Activated T-cell treated with anti-CD3 and anti-CD28 coated beads for 4 hours (primary cell): ENCODE measurements at places on chromosomes 6 and 20.
A peak's percentile ranks its signal among the peaks of the same experiment; 100 is the strongest.

- DNase-seq: no peak
Observed at GRCh38 chr6:79650950-79651349, 19.8 kb downstream of the SH3BGRL2 start.

DNA sequence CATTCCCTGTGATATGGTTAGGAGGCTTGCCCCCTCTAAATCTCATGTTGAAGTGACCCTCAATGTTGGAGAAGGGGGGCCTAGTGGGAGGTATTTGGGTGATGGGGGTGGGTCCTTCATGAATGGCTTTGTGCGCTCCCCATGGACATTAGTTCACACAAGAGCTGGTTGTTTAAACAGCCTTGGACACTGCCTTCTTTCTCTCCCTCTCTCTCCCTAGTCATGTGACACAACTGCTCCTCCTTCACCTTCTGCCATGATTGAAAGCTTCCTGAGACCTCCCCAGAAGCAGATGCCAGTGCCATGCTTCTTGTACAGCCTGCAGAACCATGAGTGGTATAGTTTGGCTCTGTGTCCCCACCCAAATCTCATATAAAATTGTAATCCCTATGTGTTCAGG lies 117.2 kb upstream of the SLC22A16 start:
- no peak for DNase-seq

DNA sequence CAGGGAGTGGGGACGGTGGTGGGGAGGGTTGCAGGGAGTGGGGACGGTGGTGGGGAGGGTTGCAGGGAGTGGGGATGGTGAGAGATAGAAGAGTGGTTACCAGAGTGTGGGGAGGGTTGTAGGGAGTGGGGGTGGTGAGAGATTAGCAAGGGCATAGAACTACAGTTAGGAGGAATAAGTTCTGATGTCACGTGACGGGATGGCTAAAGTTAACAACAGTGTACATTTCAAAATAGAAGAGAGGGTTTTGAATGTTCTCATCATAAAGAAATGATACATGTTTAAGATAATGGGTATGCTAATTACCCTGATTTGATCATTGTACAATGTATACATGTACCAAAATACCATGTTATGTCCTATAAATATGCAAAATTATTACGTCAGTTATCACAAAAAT lies 57.6 kb upstream of the FRMD1 start:
- DNase-seq: no peak

- DNase-seq: no peak
Observed at GRCh38 chr20:46894971-46895905, 595 bp downstream of the EYA2 start.

- no peak for DNase-seq
Observed at GRCh38 chr20:48877304-48877703, 44.2 kb upstream of the ARFGEF2 start.

- DNase-seq: peak; percentile 8
Observed at GRCh38 chr6:52724406-52725121, 38.7 kb downstream of the GSTA2 start.

GRCh38 chr6:161215193-161215592 lies 58.7 kb downstream of the AGPAT4 start:
- no peak for DNase-seq

GRCh38 chr6:34154668-34155447 lies 9.0 kb upstream of the GRM4 start:
- DNase-seq: peak; percentile 65

DNA sequence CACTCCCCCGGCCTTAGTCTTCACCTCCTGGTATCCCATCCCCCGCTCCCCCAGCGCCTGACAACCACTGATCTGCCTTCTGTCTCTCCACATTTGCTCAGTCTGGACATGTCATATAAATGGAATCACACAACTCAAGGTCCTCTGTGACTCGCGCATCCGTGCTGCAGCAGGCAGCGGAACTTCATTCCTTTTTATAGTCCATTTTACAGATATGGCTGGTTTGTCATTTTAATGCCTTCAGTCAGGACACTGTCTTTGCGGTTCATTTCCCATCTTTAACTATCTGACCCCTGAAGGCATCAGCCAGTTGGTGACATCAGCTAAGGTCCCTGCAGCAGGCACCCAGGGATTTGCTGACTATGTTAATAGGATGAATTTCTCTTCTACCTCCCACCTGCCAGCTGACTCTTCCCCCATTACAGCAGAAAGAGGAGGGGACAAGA lies 125.7 kb downstream of the ZMYND8 start:
- DNase-seq: no peak

- no peak for DNase-seq
Observed at GRCh38 chr6:87164506-87164905, 9.1 kb downstream of the ZNF292 start.

DNA sequence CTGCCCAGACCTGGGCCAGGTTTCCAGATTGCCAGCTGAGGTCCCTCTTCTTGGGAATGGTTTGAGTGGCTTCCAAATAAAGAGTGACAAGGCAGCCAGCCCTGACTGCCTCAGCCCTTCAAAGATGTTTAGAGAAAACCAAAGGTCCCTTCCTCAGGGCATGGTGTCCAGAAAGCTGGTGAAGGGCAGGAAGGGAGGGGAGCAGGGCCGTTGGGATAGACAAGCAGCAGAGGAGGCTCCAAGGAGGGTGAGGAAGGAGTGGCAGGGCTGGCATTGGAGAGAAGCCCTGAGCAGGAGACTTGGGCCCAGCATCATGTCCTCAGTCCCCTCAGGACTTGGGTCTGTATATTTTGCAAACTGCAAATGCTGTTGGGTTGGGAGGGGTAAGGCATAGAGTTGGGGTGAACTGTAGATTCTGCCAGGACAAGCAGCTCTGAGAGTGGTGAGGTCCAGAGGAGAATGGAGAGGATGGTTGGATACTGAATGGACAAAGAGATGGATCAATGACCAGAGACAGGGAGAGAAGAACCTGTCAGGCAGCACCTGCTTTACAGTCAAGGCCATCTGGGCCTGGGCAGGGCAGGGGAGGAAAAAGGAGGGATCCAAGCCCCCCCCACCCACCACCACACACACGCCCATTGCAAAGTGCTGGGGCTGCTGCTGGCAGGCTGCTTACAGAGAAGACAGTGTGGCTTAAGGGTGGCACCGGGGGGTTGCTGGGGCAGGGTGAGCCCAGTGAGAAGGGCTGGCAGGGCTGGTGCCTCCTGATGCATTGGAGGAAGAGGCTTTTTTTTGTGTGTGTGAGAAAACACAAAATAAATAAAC lies 5.5 kb upstream of the DSN1 start:
- no peak for DNase-seq

DNA sequence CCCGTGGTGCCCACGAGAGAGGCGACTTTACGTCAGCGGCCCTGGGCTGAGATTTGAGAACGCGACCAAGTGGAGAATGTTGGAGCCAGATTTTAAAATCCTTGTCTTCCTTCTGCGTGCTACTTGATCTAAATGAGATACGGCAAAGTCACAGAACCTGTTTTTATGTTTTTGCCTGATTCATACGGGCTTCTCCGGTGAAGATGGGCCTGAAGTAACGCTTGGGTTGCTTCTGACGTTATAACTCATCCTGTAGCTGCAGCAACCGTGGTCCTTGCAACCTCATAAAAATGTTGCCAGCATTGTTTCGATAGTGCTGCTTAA lies 462 bp upstream of the SLC35B3 start:
- DNase-seq: no peak

- DNase-seq: no peak
Observed at GRCh38 chr6:44627091-44627882, 239.8 kb downstream of the CDC5L start.

DNA sequence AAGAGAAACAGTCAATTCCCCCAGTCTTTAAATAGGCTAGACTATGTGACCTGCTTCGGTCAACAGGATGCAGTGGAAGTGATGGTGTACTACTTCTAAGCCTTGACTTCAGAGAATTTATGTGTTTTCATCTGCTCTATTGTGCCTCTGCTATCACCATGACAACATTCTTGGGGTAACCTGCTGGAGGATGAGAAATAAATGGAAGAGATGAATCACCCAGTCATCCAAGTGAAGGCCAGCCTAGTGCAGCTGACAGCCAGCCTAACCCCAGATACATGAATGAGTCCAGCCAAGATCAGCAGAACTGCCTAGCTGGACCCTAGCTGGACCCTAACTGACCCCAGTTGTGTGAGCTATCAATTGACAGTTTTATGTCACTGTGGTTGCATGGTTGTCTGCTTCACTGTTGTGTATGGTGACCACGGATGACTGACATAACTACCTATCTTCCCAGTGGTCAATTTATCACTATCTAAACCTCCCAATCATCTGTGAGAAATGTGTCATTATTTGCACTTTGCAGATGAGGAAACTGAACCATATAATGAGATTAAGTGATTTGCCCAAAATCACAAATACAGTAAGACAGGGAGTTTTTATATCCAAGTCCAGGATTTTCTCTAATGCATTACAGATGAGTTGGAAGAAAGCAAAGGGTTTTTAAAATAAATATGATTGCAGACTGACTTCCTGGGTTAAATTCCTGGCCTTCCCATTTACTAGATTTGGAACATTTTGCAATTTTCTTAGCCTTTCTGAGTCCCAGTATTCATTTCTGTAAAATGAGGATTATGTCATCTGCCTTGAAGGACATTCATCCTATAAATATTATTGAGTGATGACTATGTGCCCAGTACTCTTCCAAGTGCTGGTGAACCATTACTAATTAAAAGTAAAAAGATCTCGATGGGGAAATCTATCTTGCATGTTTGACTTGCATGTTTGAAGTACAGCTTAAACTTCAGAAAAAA lies 136.4 kb upstream of the PLCB4 start:
- DNase-seq: no peak

DNA sequence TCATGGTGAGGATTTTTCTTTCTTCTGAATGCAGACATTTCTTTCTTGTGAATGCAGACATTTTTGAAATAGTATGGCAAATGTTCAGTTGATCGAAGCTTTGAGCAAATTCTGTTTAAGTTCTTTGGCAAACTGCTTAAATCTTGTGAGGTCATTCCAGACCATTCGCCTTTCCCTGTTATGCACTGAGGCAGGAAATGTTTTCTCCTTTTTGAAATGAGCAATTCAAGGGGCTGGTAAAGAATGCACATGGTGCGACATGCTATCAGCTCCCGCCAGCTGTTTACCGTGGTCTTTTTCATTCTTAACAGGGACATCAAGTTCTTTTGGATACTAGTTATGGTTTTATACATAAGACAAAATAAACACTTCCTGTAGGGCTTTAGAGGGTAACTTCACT lies 112.0 kb upstream of the CCN2 start:
- no peak for DNase-seq

DNA sequence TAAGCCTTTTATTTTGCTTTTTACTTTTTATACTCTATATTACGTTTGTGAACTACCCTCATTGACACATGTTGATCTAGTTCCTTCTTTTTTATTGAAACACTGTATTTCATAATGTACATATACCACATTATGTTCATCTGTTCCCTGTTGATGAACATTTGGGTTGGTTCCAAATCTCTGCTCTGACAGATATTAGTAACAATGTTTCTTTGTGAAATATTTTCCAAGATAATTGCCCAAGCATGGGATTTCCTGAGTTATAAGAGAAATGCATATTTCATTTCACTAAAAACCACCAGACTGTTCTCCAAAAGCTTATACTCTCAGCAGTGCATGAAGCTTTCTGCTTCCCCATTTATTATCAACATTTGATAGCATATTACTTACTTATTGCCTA lies 44.2 kb upstream of the TNFRSF21 start:
- no peak for DNase-seq

DNA sequence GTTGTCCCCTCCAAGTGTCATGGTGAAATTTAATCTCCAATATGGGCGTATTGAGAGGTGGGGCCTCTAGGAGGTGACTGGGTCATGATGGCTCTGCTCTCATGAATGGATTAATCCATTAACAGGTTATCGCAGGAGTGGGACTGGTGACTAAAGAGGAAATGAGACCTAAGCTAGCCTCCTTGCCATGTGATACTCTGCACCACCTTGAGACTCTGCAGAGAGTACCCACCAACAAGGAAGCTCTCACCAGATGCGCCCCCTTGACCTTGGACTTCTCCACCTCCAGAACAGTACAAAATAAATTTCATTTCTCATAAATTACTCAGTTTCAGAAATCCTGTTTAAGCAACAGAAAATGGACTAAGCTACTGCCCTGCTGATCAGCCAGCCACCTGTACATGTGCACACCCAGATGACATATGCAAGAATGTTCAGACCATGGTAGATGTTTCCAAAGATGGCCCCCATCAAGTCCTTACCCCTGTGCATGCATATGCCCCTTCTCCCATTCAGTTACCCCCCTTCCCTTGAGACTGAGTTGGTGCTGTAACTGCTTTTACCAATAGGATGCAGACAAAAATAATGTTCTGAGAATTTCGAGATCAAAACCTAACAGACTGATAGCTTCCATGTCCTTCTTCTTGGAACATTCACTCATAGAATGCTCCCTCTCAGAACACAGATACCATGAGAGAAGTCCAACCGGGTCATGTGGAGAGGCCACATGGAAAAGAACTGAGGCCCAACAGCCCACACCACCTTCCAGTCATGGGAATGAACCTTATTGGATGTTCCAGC lies 28.4 kb downstream of the MAP3K5 start:
- no peak for DNase-seq

- no peak for DNase-seq
Observed at GRCh38 chr6:136427378-136427717, 122.9 kb downstream of the MAP7 start.

GRCh38 chr6:25973923-25974555 lies 11.4 kb downstream of the TRIM38 start:
- no peak for DNase-seq

DNA sequence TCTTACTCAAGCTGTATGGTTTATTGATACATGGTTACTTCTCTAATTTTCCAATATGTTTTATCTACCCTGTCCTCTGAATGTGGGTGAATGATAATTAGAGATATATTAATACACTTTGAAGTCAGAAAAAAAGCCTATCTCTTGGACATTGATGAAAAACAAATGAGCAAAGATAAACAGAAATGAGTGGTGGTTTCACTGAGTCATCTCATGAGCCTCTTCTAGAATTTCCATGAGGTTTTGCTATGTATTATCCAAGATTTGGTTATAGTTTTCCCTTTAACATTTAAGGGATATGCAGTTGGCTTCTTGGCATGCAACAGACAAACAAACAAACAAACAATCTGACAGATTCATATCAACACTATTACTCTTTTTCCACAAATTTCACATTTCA lies 586.8 kb downstream of the RFPL4B start:
- no peak for DNase-seq
